ENCODE measurements at places on chromosomes 1 and 21.

GRCh38 chr1:204380293-204380831 lies 20.6 kb upstream of the PLEKHA6 start:
- no peak for DNase-seq

- no peak for DNase-seq
Observed at GRCh38 chr1:89298461-89298860, 25.8 kb upstream of the GBP5 start.

- no peak for DNase-seq
Observed at GRCh38 chr1:32363713-32364112, 1.4 kb downstream of the TSSK3 start.

DNA sequence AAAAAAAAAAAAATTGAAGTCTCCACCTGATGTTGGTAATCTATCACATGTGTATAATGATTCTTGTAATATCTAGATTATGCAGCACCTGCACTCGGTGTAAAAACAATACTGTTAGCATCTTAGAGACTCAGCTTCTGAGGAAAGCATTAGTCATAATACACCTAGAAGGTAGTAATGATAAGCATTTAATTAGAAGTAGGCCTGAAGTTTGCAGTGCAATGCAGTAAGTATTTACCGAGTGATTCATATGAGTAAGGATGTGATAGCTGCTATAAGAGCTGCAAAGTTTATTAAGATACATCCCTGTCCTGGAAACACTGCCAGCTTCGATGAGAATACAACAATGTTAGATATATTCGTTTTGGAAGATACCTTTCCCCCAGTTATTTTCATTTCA lies 196.4 kb downstream of the GREM2 start:
- DNase-seq = no peak

DNA sequence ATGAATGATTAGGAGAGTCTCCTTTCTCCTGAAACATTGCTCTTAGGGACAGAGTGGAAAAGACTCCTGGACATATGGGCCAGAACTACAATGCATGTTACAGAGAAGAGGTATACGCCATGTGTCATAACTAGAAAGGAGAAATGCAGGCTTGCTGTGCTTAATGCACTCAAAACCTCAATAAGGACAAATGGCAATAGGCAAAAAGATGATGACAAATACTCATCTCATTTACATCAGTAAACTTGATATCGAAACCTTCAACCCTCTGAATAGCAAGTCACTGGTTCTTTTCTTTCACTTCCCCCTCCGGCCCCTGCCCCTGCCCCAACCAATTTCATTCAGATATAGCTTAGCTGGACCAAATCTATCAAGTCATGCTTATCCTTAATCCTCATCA lies 1.9 kb upstream of the GPR88 start:
- no peak for DNase-seq

- no peak for DNase-seq
Observed at GRCh38 chr1:38831731-38832369, 27.7 kb downstream of the RRAGC start.

GRCh38 chr1:7558041-7558461 lies 213.0 kb upstream of the VAMP3 start:
- DNase-seq = no peak

- DNase-seq = no peak
Observed at GRCh38 chr21:25569711-25570110, 37.6 kb downstream of the MRPL39 start.

- no peak for DNase-seq
Observed at GRCh38 chr1:113821916-113822315, 9.6 kb upstream of the RSBN1 start.

- DNase-seq = no peak
Observed at GRCh38 chr1:172254521-172255222, 165.8 kb upstream of the C1orf105 start.

DNA sequence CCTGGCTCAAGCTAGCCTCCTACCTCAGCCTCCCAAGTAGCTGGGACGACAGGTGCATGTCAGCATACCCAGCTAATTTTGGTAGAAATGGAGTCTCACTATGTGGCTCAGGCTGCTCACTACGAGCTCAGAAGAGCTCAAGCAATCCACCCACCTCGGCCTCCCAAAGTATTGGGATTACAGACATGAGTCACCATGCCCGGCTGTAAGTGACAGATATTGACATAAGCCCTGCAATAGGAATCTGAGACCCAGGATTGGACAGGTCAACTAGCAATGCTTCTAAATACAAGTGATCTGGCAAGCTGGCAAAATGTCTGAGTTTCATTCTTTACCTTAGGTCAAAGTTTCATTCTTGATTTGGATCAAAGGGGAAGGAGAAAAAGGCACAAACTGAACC lies 40.5 kb upstream of the H6PD start:
- DNase-seq = no peak

- no peak for DNase-seq
Observed at GRCh38 chr1:107357376-107357775, 216.5 kb downstream of the NTNG1 start.

DNA sequence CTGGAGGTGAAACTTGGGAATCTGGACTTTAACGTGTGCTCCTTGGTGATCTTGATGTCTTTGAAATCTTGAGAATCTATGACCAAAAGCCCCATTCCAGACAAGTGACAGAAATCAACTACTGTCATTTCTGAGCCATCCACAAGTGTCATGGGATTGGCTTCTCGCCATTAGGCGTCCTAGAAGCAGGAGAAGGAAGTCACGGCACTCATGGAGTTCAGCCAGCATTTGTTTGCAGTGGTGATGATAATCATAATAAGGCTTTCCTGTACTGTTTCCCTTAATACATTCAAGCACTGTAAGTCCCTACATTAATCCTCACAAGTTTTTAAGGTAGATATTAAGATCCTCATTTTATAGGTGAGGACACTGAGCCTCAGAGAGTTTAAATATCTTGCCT lies 11.9 kb downstream of the F5 start:
- no peak for DNase-seq

DNA sequence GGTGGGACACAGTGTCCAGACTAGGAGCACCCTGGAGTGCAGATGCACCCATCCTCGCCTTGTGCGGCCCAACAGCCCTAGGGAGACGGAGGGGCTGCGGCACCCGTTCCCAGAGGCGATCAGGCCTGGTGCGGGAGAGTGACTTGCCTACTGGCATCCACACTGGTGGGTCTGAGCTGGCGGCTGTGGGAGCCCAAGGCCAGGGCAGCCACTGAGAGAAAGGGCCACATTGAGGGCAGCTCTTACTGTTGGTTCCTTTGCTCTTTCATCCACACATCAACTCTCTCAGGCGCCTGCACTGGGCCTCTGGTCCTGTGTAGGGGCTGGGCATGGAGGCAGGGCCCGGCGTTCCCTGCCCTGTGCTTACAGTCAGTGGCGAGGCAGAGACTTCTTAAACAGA lies 8.6 kb downstream of the PODN start:
- DNase-seq = no peak

- DNase-seq = no peak
Observed at GRCh38 chr1:218848009-218848408, 325.7 kb upstream of the LYPLAL1 start.

DNA sequence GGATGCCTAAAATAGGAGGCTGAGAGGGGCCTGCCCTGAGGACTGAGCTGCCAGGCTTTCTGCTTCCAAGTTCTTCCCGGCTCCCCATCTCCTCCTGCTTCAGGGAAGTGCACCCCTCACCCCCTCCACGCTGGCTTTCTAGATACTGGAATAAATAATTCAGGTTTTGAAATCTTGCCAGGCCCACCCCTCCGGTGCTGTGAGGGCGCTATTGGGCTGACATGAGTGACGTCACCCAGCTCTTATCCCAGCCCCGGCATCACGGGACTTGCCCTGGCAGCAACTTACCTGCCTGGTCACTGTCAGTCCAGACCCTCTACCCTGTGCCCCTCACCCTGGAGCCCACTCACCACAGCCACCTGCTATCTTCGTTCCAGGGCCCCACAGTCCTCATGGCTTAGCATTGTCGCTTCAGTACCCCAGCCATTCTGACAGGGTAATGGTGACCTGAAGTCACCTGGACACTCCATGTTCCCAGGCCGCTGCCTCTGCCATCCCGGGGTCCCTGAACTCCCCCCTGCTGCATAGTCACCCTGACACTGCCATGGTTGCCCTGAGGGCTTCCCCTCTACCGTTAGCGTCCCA lies 819 bp upstream of the GPR3 start:
- peak; percentile 64 for DNase-seq

DNA sequence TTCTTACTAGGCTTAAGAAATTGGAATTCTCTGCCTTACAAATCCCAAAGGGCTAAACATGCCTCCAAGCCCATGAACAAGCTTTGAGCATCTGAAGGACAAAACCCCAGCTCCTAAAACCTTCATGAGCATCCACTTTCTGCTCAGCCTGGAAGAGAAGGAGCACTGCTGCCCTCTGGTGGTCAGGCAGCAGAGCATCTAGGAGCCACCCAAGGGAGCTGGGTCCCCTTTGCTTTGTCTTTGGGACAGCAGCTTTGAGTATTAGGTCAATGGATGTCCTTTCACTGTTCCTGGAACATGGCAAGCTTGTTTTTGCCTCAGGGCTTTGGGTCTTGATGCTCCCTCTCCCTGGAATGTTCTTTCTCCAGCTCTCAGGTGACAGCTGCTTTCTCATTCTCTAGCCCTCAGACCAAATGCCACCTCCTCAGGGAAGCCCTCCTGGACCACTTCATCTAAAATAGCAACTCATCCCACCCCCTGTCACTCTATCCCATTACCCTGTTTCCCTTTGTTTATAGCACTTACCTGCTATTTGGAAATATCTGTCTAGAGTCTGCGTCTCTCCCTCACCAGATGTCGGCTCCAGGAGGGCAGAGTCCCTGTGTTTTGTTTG lies 25.7 kb downstream of the RAB7B start:
- peak; percentile 91 for DNase-seq

GRCh38 chr1:203229471-203230135 lies at the start of gene CHIT1:
Gene CHIT1, minus strand, starts transcription at chr1:203229673. Its CDS starts 37 bp downstream, at chr1:203229636.
- no peak for DNase-seq

DNA sequence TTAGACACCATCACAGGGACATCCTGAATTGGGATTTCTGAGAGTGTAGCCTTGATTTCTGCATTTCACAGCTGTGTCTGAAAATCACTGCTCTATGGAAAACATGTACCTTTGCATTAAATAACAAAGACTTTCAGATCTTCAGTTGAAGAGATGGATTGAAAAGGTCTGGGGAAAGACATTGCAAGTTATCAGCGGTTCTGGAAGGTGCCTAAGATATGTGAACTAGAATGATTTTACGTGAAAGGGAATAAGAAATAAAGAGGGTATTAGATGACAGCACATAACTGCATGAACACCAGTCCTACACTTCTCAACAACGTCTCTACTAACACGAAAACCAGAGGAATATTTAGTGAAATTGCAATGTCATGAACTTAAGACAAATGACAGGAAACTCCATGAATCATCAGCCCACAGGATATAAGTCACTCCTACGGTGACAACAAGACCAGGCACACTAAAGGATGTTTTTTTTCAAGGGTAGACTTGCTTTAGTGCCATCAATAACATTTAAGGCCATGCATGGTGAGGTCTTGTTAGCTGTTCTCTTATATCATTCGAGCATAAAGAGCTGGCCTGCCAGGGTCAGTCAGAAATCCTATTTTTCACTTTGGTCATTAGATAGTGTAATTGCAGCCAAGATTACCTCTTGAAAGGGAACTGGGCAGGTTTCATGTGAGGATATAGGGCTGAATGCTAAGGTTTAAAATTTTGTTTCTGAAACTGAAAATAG lies 283.1 kb downstream of the GRIK1 start:
- DNase-seq = peak; percentile 90

GRCh38 chr1:198681252-198681651 lies 42.4 kb downstream of the PTPRC start:
- DNase-seq = peak; percentile 49

- DNase-seq = no peak
Observed at GRCh38 chr1:236144446-236145150, 2.3 kb downstream of the GPR137B start.

DNA sequence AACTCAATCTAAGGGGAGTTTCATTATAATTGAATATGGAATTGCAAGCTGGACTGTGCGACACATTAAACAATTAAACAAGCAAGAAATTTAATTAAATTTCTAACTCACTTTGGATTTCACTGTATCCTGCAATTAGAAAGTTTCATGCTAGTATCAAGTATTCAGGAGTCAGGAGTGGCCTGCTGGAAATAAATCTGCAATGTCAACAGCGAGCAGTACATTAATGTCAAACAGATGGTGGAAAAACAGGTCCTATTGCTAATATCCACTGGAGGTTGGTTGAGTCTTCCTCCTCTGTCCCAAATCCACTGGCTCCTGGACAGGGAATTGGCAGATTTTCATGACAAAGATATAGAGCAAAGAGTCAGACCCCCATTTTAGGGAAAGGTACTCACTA lies 237.1 kb downstream of the VAV3 start:
- DNase-seq = no peak

DNA sequence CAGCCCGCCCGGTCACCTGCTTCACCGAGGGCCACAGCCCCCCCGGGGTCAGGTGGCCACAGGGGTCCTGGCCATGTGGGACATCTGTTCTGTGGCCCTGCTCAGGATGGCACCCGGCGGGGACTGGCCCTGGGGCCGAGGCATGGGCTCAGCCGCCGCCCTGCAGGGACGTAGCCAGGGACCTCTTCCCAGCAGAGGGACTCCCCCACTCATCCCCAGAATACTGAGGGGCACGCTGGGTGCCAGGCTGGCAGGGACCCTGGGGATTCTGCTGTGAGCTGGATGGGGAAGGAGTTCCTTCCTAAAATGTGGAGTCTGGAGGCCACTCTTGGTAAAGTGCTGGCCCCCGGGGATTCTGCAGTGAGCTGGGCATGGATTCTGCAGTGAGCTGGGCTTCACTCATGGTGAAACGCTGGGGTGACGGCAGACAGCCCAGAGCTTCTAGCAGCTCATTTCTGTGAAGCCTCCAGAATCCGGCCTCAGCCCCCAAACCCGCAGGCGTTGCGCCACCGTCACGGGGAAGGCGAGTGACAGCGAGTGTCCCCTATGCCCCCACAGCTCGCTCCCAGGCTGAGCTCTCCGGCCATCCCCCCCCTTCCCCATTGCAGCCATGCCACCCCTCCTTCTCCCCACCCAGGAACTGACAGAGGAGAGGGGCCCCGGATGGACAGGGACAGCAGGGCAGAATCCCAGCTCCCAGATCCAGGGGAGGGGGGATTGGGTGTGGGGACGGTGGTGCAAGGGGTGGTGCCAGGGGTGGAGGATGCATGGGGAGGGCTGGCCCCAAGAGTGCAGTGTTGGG lies 1.4 kb downstream of the ITGB2 start:
- DNase-seq = no peak

- DNase-seq = no peak
Observed at GRCh38 chr1:12080156-12080555, 17.1 kb downstream of the TNFRSF8 start.

DNA sequence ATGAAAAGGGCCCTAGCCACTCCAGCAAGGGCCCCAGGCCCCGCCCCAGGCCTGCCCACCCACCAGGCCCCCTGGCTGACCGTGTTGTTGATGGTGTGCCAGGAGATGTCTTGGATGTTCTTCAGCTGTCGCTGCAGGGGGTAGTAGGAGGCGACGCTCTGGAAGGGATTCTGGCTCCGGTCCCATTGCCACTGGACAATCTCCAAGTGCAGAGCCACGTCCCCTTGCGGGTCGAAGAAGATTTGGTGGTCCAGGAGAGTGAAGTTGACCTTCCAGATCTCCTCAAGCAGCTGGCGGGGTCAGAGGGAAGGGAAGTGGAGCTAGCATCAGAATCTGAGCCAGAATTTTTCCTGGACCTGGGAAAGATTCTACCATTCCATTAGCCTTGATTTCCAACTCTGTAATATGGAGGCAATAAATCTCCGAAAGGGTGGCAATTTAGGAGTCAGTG lies 10.2 kb downstream of the TAS1R2 start:
- no peak for DNase-seq

- DNase-seq = no peak
Observed at GRCh38 chr1:16178596-16179497, 23.0 kb upstream of the EPHA2 start.

Measured in common myeloid progenitor, CD34-positive (primary cell).